ENCODE measurements at places on chromosomes 5 and 9.

- DNase-seq = no peak
Observed at GRCh38 chr5:135214897-135215616, 181.0 kb upstream of the PITX1 start.

GRCh38 chr9:121636341-121636865 is 15.0 kb upstream of the DAB2IP start:
- DNase-seq = no peak

DNA sequence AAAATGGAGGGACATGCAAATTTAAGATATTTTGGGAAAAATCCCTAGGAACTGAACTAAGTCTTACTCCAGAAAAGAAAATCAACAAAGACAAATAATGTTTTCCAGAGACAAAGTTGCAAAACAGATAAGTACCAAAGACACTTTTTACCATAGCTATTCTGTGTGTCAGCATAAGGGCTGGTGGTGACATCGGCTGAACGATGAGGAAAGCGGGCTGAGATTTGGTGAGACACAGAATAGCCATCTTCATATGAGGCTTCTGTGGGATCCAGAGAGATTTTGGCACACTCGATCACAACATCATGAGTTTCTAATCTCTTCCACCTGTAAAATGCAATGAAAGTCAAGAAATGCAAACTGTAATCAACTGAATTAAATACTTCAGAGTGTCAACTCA is 32.3 kb downstream of the TSC1 start:
- no peak for DNase-seq

DNA sequence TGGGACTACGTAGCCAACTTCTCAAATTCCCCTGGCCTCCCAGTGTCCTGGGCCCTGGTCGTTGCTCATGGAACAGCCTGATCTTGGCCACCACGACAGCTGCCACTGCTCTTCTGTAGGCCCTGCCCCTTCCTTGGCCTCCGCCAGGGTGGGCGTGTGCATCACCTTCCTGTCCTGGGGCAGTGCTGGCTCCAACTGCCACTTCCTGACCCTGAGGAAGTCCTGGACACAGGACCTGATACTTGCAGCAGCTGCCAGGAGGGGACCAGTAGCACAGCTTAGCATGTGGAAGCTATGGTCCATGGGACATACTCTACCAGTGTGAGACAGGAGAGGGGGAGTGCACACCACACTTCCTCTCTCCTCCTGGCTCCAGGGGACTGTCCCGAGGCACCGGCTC is 145.2 kb downstream of the TENT4A start:
- DNase-seq = no peak

- DNase-seq = no peak
Observed at GRCh38 chr5:154524859-154525258, 46.8 kb upstream of the HAND1 start.

- no peak for DNase-seq
Observed at GRCh38 chr5:32506201-32506661, 61.7 kb upstream of the ZFR start.

DNA sequence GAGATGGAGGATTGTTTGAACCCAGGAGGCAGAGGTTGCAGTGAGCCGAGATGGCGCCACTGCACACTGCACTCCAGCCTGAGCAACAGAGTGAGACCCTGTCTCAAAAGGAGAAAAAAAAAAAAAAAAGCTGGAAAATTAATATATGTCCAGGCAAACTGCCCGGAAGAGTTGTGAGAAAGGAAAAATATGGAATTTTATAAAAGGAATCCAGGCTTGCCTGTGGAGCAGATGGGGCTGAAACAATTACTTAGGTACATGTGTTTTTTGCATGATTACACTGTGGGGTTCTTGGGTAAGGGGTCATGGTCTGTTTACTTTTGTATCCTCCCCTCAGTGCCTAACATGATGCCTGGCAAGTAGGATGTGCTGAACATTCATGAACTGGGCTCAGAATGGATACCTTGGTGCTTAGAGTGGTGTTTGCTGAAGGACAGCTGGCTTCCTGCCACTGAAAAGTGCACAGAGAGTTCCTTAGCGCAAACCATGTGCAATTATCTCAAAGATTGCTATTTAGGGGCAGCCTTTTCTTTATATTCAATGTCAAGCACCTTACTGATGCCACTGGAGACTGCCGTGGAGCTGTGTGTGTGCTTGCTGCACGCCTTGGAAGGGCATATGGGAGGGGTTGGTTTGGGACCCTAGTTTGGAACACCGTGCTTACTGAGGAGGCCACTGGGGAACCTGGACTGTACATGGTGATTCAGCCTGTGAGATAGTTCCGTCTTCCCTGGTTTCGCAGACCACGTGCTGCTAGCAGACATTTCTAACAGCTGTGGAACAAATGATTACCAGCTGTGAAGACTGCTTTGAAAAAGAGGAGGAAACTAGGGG is 78.4 kb downstream of the MAP1B start:
- DNase-seq = peak; percentile 60

- no peak for DNase-seq
Observed at GRCh38 chr9:113042884-113043657, 13.5 kb downstream of the ZFP37 start.

GRCh38 chr9:125375820-125376219 is 114.2 kb downstream of the GAPVD1 start:
- DNase-seq = no peak

DNA sequence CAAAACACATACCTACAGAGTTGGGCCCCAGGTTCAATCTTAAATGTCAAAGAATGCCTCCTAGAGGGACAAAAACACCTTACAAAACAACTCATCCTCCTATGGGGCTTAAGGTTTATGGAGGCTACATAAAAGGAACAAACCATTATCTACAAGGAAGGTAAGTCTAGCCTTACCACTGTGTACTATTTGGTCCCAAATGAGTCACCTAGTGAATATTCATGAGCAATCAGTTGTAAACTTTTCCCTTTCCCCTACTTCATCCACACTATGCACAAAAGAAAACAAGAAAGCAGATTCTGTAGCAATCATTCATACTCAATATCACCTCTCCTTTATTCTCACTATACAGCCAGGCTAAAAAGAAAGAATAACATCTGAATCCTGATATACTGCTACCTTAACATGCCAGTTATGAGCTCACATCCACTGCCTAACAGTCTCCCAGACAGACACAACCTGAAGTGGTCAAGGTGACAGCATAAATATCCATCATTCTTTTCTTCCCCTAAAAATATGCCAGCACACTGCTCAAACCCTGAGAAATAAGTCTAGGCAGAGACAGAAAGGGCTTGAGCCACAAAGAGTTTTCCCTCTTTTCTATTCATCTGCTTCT is 6.2 kb downstream of the OXCT1 start:
- DNase-seq = peak; percentile 16

- no peak for DNase-seq
Observed at GRCh38 chr5:71802673-71803072, 83.6 kb downstream of the CARTPT start.

DNA sequence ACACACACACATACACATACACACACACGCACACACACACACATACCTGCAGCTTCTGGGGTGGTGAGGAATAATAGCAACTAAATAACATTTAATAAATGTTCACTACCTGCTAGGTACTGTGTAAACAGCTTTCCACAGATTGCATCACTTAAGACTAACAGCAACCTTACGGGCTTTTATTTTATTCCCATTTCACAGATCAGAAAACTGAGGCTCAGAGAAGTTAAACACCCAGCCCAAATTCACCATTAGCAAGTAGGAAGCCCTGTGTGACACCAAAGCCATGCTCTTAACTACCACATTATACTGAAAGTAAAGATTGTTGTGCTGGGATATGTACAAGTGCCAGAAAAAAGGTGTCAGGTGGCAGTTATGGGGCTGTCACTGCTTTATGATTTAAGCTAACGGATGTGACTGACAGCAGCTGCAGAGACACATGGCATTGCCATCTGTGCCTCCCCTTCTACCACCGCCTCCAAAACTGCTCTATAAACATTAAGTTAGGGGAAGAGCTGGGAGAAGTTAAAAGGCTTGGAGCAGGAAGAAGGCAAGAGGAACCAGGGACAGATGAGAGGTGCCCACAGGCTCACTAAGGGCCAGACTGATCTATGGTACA is 13.6 kb downstream of the MTMR12 start:
- DNase-seq = no peak

GRCh38 chr5:136799806-136800372 is 434.5 kb upstream of the TRPC7 start:
- peak; percentile 47 for DNase-seq

- DNase-seq = no peak
Observed at GRCh38 chr5:157358871-157359270, 92.9 kb downstream of the CYFIP2 start.

GRCh38 chr5:119389288-119390030 is 33.6 kb downstream of the TNFAIP8 start:
- DNase-seq = no peak

DNA sequence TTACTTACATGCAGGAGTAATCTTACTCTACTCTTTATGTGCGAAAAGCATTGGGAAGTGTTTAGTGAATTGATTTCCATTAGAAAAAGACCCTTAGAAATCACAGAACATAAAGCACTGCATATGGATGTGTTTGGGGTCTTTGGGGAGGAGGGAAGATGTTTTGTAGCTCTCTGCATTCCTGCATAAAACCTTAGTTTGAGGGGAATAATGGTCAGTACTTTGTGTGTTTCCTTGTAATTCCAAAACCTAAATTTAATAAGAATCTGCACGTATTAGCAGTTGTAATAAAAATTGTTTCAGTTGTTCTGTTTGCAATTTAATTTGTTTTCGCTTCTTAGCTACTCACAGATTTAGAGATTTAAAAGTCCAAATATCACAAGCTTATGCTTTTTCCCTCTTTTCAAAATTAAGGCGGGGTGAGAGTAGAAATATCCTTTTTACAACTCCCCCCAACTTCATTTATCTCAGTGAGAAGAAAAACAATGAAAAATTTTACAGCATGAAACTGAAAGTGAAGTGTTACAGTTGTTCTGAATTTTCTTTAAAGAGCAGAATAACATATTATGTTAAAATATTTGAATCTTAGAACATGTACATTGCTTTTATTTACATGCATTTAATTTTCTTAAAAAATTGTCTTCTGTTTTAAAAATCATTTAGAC is 143.8 kb downstream of the SMARCA2 start:
- DNase-seq = no peak

GRCh38 chr5:103340717-103341388 is 82.3 kb downstream of the MACIR start:
- DNase-seq = no peak

DNA sequence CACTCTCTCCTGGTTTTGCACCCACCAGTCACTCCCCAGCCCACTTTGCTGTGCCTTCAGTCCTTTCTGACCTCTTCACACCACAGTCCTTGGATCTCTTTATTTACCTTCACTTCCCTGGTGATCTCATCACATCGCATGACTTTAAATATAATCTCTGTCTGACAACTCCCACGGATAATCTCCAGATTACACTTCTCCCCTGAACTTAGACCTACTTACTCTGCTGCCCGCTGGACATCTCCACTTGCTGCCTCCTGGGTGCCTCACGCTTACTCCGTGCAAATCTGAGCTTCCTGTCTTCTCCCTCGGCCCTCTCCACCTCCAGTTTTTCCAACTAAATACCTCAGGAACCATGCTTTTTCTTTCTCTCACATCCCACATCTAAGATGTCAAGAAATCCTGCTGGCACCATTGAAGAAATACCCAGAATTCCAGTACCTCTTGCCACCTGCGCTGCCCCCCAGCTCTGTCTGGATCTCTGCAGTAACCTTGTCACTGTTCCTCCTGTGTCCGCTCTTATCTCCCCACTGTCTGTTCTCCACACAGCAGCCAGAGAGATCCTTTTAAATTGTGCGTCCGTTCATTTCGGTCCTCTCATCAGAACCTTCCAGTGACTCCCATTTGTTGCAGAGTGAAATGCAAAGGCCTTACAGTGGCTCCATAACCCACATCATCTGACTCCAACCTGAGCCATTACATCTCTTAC is 9.3 kb downstream of the SFXN1 start:
- DNase-seq = no peak

DNA sequence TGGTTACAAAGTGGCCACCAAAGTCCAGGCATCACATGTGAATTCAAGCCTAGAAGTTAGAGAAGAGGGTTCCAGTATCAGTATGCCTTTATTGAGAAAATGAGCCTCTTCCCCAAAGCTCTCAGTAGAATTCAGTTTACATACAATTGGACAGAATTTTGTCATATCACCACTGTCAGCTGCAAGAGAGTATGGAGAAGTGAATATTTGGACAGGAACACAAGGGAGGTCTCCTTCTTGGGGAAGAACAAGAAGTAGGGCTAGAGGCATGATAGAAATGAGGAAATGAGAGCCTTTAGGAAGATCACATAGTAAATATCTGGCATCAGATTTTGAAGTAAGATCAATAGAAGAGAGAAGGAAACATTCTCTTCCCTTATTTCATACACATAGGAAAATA is 27.8 kb upstream of the VLDLR start:
- DNase-seq = no peak

DNA sequence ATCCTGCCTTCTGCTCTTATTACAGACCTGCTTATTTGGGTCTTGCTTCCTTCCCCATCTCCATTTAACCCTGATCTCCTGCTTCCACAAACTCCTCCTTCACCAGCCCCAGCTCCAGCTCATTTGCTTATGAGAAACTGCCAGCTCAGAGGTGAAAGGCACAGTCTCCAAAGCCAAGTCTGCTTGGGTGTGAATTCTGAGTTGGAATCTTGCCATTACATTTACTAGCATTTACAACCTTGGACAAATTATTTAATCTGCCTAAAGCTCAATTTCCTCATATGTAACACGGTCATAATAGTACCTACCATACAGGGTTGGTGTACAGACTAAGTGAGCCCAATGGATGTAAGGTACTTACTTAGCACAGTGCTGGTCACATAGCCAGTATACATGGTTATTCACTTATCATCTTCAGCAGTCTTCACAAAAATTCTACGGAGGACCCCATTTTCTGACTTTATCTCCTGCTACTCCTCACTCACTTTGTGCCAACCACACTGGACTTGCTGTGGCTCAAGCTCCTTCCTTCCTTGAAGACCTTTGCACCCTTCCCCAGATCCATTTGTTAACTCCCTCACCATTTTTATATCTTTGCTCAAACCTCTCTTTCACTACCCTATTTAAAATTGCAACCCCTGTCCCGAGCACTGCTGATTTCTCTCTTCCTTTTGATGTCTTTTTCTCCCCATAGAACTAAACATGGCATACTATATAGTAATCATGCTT is 86.2 kb downstream of the DOCK2 start:
- no peak for DNase-seq

- no peak for DNase-seq
Observed at GRCh38 chr5:97836816-97837215, 653.8 kb upstream of the RIOK2 start.

DNA sequence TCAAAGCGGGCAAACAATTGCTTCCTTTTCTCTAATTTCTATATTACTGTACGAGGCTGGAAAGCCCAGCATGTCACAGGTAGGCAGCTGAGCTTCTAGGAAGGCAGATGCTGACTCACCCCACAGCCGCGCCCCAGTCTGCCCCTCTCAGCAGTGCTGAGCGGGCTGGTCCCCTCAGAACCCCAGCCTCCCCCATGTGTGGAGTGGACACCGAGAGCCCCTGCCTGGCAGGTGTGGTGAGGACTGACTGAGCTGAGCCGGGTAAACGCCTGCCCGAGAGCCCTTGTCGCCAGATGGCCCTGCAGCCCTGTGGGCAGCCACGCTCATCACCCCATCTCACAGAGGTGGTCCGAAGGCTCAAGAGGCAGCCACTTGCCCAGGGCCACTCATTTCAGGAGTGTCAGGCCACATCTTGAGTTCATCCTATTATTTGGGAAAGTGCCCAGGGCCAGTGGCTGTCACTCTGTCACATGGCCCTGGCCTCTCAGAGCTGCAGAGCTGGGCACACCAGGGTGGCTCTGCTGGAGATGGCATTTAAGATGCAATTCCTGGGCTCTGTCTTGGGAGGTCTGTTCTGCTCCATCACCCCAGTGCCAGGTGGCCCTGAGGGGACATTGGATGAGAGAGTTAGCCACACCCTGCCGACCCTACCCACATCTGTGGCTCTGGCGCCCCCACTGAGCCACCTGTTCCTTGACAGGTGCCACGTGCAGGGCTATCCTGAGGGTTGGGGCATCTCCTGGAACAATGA is 12.4 kb downstream of the CARD19 start:
- DNase-seq = no peak
